Panc1 (cell line): ENCODE measurements at places on chromosomes 12 and 14.

- DNase-seq = no peak
Measured at GRCh38 chr12:69007101-69007854, 74.3 kb upstream of the CPM start.

DNA sequence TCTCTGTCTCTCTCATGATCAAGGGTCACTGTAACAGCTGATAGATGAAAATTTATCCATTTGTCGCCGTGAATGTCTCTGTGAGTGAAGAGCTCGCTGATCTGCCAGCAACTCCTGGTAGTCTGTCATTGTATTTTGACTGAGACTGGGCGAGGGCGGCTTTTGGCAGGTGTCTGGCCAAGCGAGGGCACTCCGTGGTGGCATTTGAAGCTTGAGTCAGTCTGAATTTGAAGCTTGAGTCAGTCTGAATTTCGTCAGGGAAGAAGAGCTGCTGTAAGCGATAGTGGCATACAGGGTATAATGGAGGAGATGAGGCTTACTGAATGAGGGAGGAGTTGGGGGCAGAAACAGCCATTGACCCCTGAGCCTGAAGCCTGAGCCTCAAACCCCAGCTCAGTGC, 56.8 kb upstream of the FAM181A start:
- DNase-seq = no peak

GRCh38 chr12:132781938-132782337, 20.3 kb upstream of the ANKLE2 start:
- DNase-seq = no peak

DNA sequence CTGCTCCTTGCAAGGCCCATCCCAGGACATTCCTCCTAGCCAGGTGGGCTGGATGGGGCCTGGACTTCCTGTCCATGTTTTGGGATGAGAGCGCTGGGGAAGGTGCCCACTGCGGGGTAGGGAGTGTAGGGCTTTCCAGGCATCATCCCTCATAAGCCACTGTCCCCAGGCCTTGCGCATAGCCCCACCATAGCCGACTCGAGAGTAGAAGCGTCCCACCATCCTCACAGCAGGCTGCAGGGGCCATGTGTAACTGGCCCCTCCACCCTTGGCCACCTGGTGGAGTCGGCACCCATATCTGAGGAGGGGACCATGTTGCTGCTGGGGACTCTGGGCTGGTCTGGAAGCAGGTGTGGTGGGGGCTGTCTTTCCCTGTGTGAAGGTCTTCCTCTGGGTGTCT, 30.5 kb downstream of the SH2B3 start:
- no peak for DNase-seq

- DNase-seq = no peak
Measured at GRCh38 chr12:22919883-22920282, 294.9 kb downstream of the ETNK1 start.

DNA sequence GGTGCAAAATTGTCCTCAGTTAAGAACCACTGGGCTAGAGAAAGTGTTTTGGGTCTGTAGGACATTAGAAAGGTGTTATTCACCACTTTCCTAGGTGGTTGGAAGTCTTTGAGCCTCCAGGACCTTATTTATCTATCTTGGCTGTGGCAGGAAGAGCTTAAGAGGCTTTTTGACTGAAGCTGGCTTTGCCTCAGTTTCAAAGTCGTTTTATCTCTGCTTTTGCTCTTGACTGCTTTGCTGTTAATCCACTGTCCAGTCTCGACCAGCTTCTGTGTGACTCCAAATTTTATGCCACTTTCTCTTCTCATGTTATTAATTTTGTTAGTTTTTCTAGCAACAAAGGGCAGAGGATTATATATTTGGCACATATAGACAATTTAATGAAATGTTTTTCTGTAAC, 60.3 kb downstream of the PPHLN1 start:
- no peak for DNase-seq
